Activated CD4-positive, alpha-beta T cell treated with anti-CD3 and anti-CD28 coated beads for 4 hours (primary cell): ENCODE measurements at places on chromosomes 2 and 18.

DNA sequence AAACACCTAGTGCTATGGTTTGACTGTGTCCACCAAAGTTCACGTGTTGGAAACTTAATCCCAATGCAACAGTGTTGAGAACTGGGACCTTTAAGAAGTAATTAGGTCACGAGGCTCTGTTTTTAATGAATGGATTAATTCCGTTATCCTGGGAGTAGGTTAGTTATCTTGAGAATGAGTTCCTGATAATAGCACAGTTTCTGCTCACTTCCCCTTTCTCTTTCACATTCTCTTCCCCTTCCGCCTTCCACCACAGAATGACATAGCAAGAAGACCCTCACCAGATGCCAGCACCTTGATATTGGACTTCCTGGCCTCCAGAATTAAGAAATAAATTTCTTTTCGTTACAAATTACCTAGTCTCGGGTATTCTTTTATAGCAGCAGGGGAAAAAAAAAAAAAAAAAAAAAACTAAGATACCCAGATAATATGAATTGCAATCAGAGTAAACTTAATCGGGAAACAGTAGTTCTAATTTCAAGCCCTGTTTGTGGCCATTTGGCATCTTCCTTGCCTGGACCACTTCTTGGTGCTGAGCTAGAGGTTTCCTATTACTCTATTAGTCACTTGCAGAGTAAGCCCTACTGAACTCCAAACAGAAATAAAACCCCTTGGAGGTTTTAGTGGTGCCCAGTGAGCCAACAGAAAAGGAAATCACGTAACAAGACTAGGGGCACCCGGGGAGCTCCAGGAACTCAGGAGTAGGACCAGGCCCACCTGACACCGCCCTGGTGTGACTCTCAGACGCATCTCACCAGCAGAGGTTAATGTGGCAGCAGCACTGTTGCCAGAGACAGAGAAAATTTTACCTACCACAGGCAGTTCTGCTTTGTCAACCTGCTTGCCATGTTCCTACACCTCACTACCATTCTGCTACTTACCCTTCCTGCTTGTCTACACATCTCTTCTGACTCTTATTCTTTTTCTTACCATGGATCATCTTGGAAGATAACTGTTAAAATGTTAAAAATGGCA, 147.6 kb upstream of the CAB39 start:
- DNase-seq = no peak

DNA sequence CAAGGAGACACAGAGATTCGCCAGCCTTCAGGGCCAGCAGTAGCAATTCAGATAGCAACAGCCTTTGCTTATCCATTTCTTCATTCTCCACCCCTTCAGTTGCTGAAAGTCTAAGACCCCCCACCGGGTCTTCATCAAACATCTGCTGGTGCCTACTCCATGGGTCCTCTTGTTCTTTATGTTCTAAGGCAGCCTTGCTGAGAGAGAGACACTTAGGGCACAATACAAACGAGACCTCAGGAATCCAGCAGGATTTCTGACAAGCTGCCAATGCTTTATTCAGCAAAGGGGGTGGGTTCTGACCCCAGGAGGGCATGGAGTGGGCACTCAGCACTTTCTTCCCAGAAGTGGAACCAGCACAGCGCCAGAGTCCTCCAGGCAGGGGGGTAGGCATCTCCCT, 36.2 kb upstream of the CNGA3 start:
- DNase-seq = no peak

DNA sequence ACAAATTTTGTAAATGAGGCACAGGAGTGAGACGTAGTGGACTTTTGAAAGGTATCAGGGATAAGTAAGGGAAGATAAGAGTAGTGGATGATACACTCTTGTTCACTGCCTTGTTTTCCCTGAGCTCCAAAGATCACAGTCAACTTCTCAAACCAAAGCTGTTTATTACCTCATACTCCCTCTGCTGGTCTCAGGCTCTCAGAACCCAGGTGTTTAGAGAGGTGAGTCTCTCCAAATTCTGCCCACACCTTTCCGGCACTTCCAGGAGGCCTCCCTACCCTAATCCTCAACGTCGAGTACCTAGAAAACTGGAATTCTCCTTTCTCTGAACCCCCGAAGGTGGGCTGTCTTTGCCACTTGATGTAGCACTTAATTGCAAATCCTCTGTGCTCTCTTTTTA, 621.1 kb downstream of the BCL11A start:
- no peak for DNase-seq

GRCh38 chr2:106997204-106997603, 111.2 kb upstream of the ST6GAL2 start:
- DNase-seq = no peak

DNA sequence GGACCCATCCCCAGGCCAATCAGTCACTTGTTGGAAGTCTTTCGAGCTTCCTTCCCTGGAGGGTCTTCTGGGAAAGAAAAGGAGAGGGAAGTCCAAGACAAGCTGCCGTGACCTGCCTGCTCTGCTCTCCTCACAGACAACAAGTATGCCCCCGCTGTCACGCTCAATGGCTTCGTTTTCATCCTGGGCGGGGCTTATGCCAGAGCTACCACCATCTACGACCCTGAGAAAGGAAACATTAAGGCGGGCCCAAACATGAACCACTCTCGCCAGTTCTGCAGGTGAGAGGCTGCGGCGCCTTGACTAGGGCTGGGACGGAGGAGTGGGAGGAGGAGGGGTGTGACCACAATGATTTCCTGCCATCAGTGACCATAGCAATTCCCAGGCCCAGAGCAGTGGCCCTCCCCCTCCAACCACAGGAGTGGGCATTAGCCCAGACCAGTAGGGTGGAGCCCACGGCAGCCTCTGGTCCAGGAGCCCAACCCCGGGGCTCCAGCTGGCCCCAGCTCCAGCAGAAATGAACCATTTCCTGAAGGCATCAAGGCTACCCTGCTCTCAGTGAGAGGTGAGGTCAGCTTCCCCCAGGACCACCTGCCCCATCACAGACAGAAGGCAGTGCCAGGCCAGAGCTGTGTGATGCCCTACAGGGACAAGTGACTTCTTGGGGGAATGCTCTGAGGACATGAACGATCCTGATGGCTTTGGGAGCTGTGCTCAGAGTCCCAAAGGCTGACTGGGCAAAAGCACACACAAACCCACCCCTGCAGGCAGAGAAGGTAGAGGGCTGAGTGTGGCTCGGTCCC, 223.1 kb downstream of the ATAD2B start:
- no peak for DNase-seq

DNA sequence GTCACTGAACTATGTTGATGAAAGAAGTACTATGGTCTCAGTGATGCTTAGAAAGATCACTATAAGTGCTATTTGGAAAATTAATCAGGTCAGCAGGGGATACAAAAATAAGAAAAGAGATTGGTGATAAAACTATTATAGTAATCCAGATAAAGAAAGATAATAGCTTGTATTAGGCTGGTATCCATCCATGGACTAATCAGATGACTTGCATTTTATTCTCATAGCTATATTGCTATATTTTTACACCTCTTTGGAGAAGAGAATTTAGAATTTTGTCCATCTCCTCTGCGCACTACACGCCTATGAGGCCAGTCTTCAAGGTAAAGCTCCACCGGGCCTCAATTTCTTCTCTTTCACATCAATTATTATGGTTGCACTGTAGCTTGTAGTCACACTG, 635.1 kb upstream of the DDX18 start:
- no peak for DNase-seq

GRCh38 chr2:112579241-112579640, 5.2 kb upstream of the CHCHD5 start:
- no peak for DNase-seq

- no peak for DNase-seq
These were observed 258.3 kb downstream of the PRKCE start for GRCh38 chr2:45909677-45910191.
